Stimulated activated CD8-positive, alpha-beta memory T cell treated with anti-CD3 and anti-CD28 coated beads, Interleukin-15, amount 100 ng/mL, for 24 hours (primary cell): ENCODE measurements at places on chromosomes 2 and 18.

GRCh38 chr2:3667151-3667631, 9.2 kb downstream of the ALLC start:
- no peak for DNase-seq

DNA sequence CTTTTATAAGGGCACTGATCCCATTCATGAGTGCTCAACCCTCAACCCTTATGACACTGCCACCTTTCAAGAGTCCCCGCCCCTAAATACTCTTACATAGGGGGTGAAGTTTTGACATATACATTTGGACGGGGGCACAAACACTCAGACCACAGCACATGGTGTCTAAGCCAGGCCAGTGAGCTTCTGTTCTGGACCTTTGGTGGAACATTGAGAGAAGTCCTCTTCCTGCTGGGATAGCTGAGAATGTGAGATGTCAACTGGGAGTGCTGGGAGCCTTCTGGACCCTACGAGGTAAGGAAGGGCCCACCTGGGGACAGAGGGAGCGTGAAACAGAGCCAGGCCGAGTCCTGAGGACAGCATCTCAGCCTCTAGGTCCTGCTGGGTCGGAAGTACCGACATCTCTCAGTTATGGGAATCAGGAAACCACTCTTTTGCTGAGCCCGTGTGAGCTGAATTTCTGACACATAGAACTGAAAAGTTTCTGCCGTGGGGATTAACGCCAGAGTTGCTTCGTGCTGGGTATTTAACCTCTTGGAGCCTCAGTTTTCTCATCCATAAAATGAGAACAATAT, 114.9 kb downstream of the PDCL3 start:
- no peak for DNase-seq

DNA sequence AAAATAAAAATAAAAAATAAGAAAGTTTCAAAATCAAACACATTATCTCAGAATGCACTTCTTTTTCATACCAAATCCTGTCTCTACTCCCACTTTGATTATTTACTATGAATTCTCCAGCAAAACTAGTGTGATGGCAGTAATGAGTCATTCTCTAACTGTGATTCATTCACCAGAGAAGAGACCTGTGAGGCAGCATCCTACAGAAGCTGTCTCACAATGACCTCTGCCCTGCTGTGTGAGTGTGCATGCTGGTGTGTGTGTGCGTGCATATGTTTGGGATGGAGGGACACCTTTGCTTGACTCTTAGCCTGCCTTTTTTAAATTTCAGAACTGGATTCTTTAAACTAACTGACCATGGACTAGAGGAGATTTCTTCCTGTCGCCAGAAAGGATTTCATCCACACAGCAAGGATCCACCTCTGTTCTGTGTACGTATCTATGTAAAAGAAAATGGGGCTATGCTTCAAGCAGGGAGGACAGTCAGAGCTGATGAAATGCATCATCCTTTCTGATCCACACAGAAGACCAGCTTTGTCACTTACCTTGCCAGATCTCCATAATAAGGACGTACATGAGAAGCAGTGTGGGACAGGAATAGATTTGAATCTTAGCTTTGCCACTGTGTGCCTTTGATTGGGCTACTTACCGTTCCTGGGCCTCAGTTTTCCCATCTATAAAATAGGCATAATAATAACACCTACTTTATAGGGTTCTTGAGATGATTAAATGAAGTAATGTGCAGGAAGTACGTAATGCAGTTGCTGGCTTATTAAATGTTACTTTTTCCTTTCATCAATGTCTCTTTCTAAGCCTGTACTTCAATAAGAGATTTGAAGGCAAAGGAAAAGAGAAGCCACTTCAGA, 31.2 kb downstream of the STAMBP start:
- DNase-seq: no peak

DNA sequence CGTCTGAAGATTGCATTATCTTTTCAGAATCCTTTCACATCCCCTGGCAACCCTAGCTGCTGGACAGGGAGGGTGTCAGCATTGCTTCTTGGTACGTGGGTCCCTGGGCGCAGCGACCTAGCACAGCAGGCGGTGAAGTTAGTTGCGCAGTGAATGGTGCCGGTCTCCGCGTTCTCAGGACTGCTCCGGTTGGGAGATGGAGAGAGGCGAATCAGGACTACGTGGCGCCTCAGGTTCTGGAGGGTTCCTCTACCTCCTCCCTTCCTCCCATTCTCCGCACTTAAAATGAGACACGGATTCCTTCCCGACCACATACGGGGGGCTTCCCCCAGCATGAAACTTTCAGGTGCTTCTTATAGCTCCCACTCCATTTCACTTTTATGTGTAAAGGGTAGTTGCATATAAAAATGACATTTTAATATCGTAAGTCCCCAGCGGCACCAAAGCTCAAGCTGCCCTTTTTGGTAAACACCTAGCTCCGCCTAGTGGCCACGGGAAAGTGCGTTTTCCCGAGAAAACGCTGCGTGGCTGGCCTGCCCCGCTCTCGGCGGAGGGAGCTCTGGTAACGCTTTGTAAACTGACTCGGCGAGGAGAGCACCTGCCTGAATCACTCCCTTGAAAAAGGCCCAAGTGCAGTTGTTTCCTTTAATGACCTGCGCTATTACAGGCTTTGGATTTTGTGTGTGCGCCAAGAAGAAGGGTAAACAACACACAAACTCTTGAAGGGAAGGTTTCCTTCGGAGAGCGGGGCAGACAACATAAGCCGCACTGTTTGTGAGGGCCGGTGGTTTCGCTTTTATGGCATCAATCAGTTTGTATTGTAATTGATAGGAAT, 32.9 kb upstream of the INHBB start:
- peak; percentile 54 for DNase-seq

GRCh38 chr2:83006961-83007360, 1452.1 kb downstream of the SUCLG1 start:
- DNase-seq: no peak

DNA sequence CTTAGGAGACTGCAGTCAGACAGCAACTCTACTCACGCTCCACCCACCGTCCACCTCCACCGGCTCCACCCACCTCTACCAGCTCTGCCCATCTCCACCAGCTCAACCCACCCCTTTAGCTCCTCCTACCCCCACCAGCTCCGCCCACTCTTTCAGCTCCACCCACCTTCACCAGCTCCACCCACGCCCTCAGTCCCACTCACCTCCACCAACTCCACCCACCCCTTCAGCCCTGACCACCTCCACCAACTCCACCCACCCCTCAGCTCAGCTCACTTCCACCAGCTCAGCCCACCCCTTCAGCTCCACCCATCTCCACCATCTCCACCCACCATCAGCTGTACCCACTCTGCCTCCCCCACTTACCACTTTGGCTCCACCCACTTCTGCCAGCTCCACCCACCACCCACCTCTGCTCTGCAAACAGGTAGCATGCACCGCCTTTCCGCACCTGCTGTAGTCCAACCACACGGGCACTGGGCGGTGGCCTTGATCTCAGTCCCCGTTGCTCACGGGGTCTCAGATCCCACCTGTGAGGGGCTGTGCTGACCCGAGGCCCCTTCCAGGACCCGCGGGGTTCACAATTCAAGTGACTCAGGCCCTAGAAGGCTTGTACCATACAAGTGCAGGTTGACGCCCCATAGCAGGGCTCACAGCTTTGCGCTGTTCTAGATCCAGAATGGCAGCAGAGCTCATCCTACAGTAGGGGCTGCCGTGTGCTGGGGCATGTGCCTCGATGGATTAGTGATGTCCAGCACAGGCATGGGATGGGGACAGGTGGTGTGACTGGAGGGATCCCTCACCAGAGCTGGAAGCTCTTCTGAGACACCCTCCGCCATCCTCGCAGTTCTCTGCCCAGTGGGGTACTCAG, 77.2 kb upstream of the OTOS start:
- no peak for DNase-seq

GRCh38 chr18:8296886-8297616, 312.2 kb upstream of the RAB12 start:
- no peak for DNase-seq

DNA sequence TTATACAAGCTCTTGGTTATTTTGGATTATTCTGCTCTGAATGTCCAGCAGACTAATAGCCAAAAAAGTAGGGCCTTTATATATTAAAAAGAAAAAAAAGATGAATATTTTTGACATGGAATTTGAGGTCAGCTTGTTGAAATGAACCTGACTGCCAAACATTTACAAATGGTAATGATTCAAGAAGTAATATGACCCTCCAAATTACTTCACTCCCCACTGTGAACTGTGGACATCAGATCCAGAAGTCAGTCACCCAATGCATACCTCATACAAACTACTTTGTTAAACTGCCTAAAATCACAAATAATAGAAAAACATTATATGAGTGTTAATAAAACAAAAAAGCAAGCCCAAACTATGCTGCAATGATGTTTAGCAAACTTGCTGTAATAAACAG, 10.0 kb downstream of the EPG5 start:
- no peak for DNase-seq

- no peak for DNase-seq
Observed at GRCh38 chr2:216015722-216016464, 2.5 kb upstream of the MREG start.

DNA sequence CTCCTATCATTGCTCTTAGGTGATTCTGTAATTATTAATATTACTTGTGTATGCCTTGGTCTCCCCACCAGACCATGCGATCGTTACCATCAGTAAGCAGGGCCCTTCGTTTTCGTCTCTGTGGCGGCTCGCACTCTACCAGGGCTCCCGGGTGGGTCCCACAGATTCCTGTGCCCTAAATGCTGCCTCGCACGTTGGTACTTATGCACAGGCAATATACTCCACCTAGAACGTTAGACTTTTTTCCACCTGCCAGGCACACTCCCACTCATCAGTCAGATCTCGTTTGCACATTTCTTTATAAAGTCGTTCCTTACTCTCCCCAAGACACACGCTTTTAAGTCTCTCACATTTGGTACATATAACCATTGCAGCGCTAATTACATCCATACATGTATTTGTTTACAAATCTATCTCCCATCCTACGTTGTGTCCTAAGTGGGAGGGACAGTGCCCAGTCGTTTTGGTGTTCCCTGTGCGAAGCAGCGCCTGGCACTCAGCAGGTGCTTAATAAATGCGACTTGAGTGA, 901 bp downstream of the FEZ2 start:
- DNase-seq: no peak

- no peak for DNase-seq
Observed at GRCh38 chr2:216073773-216074172, 7.8 kb downstream of the PECR start.

- DNase-seq: no peak
Observed at GRCh38 chr2:234401426-234401825, 95.5 kb downstream of the ARL4C start.

DNA sequence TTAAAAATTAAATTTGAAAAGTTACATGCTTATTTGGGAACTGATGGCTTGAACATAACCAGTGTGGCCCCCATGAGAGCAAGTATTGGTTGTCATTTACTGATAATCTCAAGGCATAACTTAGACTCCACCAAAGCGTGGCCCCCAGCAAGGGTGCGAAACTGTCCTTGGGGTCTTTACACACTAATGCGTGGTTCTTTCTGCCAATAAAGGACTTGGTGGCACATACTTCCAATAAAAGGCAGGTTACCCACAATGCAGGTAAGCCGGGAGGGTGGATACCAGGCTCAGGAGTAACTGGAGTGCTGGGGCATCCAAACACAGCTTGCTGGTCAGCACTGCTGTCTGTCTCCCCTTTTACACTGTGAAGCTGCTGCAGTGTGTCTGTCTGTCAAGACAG, 278.2 kb upstream of the NCKAP5 start:
- no peak for DNase-seq

DNA sequence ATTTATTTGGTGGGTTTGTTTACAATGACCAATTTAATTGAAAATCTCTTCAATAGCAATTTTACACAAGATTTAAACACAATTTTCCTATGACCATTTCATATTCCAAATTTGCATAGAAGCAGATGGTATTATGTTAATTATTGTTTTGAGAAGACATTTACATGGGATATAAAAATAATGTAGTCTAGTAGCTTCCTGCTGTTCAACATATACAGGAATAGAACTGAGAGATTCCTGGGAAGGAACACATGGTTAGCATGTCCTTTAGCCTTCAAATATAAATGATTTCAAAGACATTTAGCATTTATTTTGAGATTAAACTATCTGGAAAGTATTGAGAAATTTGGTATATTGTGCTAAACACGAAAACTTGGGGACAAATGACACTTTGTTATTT, 129.6 kb downstream of the KCNE4 start:
- no peak for DNase-seq

GRCh38 chr2:51510303-51510702, 478.4 kb upstream of the NRXN1 start:
- DNase-seq: no peak

DNA sequence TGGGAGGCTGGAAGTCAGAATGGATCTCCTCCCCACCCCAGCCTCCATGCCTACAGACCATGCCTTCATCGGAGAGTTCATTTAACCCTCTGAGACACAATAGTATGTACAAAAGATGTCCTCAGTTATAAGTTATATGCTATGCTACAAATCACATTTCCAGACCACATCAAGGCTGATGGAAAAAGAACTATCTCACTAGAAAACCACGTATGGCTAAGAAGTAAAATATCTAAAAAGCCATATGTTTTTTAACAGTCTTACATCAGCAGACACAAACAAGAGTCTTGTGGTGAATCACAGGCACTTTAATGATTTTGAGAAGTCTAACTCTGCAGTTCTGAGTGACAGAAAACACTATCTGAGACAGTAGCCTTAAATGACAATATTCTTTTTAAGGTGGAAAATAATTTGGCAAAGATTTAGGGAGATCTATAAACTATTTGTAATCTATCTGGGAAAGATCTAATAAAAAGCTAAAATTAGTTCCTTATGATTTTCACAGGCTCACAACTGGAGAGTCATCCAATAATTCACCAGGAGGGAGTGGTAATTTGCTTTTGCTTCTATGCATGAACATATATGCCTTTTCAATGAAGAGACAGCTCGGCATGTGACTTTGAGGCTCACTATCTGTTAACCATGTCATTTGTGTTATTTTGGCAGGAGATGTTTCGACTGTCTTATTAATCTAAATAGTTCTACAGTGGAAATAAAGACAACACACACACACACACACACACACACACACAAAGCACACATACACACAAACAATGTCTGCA, 197.5 kb downstream of the IRS1 start:
- DNase-seq: no peak

- DNase-seq: no peak
Observed at GRCh38 chr2:223104336-223105132, 52.5 kb downstream of the KCNE4 start.

- DNase-seq: no peak
Observed at GRCh38 chr2:215921895-215922294, 91.5 kb downstream of the MREG start.

DNA sequence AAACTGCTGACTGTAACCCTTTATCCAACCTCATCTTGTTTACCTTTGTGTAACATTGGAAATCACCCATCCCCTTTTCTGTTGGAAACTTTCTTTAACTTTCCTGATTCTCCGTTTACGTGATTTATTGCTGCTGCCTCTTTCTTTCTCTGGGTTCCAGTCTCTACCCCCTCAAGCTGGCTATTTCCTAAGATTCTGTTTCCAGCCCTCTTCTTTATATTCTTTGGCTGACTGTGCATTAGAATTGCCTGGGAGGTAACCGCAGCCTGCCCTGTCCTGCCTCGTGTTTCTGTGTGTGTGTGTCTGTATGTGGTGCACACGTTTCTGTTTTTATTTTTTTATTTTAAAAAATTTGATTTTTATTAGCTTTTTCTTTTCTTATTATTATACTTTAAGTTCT, 229.2 kb downstream of the PLCL1 start:
- DNase-seq: no peak
